ENCODE measurements at places on chromosomes 1 and 21. TPM values are rescaled to one million over a fixed set of nuclear protein-coding genes. Genes with fewer than 3 reads are reported as not detected.

DNA sequence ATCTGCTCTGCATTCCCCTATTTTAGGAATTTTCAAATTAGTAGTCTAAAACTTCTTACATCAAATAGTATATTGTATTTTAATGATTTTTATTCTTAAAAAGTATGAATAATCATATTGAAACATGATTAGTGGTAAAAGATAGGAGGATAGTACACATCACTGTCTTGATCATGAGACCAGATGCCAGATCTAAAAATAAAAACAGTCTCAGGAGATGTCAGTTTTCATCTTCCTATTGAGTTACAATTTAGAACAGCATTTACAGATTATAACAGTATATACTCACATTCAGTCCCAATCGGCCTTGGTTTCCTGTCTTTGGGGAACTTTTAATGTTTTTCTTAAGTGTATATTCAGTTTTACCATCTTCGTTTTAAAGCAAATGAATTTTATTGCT, 95.9 kb downstream of the USP25 start:
- DNase-seq = no peak

DNA sequence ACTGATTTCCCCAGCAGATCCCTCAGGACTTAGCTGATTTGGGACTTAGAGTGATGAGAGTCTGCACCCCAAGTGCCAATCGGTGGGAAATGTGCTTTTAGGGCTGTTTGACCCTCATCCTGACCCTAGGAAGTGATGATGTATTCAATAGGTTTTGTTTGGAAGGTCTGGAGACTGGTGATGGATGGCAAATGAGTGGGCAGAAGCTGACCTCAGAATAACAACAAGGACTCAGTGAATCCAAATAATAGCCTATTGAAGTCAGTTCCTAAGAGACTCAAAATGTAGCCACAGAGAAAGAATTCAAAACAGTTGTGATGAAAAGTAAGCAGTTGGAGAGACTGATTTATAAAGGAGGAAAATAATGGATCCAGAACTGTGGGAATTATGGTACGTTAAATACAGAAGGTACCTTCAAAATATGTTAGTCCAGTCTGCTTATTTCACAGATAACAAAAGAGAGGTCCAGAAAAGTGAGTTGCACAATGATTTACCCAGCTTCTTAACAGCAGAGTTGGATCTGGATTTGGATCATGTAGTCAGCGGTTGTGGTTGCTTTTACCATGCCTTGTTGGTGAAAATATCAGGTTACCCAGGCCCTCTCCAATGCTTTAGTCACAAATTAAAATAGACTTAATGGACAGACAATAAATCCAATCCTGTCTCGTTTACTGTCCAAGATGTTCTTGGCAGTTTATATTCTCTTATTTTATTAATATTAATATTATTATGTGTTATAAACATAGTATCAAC, 123.0 kb upstream of the PTBP2 start:
- DNase-seq = no peak

DNA sequence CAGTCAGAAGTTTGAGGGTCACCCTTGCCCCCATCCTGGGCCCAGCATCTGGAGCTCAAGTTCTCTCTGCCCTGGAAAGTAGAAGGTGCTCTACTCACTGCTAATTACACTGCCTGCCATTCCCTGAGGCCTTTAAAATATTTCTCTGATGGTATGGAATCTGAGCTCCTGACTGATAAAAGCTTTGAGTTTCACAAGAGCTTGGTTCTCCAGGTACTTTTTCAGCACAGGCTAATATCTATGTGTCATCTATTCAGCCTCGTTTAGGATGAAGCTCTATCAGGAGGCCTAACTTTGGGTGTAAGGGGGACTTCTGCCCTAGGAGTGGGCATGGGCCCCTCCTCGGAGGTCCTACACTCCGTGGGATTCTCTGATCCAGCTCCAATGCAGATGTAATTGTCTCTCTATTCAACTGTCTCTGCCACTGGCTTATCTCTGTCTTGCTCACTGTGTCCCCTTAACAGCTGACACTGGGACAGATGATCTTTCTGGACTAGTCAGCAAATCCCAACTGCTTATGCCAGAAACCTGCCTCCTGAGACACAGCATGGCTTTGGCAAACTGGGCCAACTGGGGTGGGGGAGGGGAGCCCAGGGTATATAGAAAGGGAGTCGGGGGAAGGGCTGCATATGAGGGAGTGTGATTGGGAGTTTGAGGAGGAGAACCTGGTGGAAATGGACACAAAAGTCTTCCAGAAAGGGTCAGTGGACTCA, 104.2 kb upstream of the GADD45A start:
- DNase-seq = no peak

GRCh38 chr1:33242652-33243051, 13.6 kb upstream of the ZNF362 start:
- no peak for DNase-seq

- DNase-seq = no peak
These were observed 30.6 kb upstream of the BMP8B start for GRCh38 chr1:39819091-39819812.

DNA sequence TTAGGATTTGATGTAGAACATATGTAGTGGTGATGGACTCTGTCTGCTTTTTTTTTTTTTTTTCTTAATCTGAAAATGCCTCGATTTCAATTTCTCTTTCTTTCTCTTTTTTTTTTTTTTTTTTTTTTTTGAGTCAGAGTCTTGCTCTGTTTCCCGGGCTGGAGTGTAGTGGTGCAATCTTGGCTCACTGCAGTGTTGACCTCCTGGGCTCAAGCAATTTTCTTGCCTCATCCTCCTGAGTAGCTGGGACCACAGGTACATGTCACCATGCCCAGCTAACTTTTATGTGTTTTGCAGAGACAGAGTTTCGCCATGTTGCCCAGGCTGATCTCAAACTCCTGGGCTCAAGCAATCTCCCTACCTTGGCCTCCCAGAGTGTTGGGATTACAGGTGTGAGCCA, 17.4 kb downstream of the MAST2 start:
- no peak for DNase-seq

- no peak for DNase-seq
These were observed 10.4 kb downstream of the HYI start for GRCh38 chr1:43443197-43443946.

GRCh38 chr1:94773296-94773809, 46.8 kb upstream of the SLC44A3 start:
- no peak for DNase-seq

DNA sequence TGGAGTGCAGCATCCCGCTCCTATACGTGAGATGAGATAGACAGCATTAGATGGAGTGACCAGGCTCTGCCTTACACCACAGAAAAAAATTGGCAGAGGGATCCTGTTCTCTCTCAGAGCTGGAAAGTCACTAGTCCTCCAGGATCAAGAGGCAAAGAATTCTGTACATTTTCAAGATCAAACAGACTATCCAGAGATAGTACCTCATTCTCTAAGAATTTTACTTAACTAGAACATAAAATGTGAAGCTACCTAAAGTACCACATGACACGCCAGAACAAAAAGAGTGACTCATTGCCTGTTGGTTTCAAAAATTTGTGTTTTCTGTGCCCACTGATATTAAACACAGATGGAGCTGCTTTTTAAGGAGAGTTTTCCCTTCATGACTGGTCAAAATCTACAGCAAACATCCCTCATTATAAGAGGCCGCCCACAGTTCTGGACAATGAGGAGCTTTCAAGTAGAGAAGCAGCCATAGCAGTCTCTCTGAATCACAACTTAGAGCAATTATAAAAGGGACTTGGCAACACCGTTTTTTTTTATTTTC, 32.3 kb downstream of the CD160 start:
- DNase-seq = no peak

- DNase-seq = no peak
These were observed 27.9 kb downstream of the ARHGEF16 start for GRCh38 chr1:3482378-3482849.

DNA sequence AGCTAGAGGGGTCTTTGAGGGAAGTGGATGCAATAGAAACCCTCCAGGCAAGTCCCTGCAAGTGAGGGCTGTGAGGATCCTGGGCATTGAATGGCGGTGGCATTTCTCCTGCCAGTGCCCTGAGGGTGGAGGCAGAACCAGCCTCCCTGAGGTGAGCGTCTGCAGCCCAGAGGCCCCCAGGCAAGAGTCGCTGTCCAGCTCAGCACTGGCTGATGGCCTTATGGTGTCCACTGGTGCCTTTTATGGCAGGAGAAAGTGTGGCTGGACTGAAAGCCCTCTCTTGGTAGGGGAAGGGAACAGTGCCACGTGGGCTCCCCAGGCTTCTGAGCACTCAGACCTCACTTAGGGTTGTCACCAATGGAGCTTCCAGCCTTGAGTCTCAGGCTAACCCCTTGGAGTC, 77.3 kb downstream of the SH3BGR start:
- DNase-seq = no peak

DNA sequence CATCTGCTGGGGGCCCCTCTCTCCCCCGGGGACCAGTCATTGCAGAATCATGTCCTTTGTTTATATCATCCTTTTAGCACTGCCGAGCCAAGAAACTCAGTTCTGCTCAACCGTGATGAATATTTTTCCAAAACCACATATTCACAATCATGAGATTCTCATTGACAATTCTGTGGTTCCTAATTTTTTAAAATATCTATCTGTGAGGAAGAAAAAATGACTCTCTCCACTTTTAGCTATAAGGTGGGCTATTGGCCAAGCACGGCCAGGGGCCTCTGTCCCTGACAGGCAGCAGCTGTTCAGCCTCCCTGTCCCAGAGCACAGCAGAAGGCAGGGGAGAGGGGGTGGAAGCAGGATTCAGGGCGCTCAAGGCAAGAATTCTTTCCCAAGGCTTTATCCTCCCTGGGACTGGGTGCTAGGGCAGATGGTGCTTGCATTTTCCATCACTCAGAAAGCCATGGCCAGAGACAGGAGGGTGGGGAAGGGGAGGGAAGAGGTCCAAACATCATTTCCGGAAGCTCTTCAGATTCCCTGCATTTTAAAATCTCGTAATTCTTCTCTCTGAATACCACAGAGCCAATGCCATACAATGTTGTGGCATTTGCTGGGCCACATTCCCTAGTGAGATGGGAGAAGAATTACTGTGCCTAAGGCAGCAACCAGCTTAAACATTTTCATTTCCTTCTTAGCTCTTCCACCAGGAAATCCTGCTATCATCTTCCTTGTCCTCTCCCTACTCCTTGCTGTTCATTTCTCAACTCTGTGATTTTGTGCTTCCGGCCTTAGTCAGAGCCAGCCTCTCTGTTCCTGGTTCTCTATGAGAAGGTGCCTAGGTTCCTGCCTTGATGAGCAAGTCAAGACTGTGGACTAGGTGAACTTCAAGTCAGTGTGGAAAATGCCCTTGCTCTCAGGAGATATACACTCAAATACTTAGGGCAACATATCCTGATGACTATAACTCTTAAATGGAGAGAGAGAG, 60.3 kb downstream of the KCNJ6 start:
- DNase-seq = no peak

GRCh38 chr1:43814401-43814800, 107.1 kb downstream of the ST3GAL3 start:
- DNase-seq = no peak

DNA sequence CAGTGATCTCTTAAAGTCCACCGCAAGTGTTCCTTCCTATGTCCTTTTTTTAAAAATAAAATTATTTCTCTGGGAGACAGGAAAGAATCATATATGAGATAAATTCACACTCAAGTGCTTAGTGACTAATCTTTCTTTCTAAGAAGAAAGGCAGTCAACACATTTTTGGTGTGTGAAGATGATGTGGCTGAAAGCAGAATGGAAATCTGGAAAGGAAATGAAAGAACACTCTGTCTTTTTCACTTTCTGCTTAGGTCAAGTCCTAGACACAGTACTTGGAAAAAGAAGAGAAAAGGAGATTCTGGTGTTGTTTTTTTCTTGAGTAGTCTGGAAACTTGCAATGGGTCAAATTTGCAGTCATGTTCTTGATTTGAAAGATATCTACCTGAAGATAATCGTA, 45.5 kb upstream of the PRRX1 start:
- DNase-seq = no peak

- no peak for DNase-seq
These were observed 60.8 kb upstream of the CLDN14 start for GRCh38 chr21:36540700-36541099.

DNA sequence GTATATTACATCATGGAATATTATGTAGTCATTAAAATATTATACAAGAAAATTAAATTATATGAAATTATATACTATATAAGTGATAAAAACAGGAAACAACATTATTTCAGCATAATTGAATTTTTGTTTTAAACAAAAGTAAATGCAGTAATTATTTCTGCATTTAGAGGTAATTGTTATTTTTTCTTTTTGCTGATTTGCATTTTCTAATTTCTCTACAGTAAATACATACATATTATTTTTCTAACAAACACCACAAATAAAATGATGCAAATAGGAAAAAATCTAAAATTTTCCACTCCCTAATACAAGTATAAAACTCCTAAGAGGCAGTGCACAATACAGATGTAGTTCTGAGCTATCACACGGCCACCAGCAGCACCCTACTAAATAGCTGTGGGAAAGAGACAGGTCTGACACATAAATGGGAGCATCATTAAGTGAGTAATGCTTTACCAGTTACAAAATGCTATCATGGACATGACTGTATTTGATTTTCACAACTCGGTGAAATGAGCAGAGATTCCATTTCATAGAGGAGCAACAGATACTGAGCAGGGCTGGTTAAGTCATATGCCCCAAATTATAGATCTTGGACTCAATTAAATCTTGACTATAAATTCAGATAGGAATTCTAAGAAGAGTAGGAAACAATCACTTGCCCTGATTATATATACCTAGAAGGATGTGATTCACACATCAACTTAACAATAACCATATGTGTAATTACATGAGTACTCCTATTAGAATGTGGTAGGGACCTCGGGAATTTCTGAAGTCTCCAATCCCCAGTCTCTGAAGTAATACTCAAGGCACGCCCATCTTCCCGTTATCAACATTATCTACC, 49.0 kb downstream of the NRIP1 start:
- DNase-seq = no peak

GRCh38 chr1:89553157-89553556, 28.5 kb downstream of the LRRC8B start:
- no peak for DNase-seq

DNA sequence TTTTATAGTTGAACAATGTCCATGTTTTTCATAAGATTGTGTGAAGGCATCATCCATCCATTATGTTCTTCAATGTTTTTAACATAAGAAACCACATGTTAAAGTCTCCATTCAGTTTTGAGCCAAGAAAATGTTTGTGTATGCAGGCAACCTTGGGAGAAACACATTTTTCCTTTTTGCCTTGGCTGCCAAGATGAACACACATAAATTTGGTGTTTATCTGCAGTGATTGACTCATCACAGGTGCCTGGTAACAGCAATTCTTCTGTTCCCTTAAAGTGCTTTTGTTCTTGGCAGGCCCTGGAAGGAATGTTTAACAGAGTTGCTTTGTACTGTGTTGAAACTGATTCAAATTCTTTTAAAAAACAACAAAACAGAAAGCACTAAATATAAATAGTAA, 709.9 kb upstream of the ADGRL4 start:
- DNase-seq = no peak

GRCh38 chr1:18155881-18156385, 48.3 kb downstream of the IGSF21 start:
- no peak for DNase-seq

The EPHA8 gene
- total RNA-seq = not detected

The PGBD2 gene
- 2.8 TPM for total RNA-seq

The CRABP2 gene
- total RNA-seq = 0.59 TPM

The ASCL5 gene
- total RNA-seq = not detected

The CTSK gene
- total RNA-seq = 4.9 TPM

Data from Right ventricle myocardium superior (tissue), 1 donor.